ENCODE measurements at places on chromosomes 3 and 15.

GRCh38 chr3:26229801-26230200, 392.8 kb upstream of the LRRC3B start:
- DNase-seq, result no peak

- DNase-seq, result no peak
Observed at GRCh38 chr15:70853973-70854665, at the start of gene LARP6. Gene LARP6 (minus strand): TSS chr15:70854157. CDS start chr15:70854088, 69 bp downstream.

GRCh38 chr15:27057904-27058645, 87.1 kb downstream of the GABRG3 start:
- DNase-seq, result no peak

GRCh38 chr3:125634336-125634950, 39.1 kb upstream of the OSBPL11 start:
- no peak for DNase-seq

DNA sequence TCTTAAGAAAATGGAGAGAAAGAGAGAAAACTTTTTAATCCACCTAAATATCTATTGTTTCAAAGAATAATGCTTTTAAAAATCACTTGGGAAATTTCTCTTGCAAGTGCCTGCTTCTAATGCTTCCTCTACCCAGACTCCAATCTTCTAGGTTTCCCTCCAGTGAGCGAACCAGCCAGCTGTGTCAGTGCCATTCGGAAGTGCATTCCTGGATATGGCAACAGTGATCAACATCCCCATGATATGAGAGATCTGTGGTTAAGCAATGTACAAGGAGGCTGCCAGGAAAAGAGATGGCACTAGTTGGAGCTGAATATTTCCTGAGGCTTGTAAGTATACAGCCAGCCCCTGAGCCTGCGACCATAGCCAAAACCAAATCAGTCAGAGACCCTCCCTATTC, 53.3 kb upstream of the KCNMB2 start:
- DNase-seq, result no peak

- DNase-seq, result no peak
Observed at GRCh38 chr15:36301947-36302346, 277.5 kb upstream of the CDIN1 start.

- no peak for DNase-seq
Observed at GRCh38 chr3:373193-373779, 176.7 kb downstream of the CHL1 start.

- no peak for DNase-seq
Observed at GRCh38 chr3:179297971-179298725, 24.7 kb upstream of the ZNF639 start.

GRCh38 chr3:17980863-17981262, 238.4 kb upstream of the TBC1D5 start:
- no peak for DNase-seq

Data from GM18507 (cell line).